Activated B cell treated with CpG ODN at 0.5 μM for 24 hours (primary cell): ENCODE measurements at places on chromosomes 5 and 9.

DNA sequence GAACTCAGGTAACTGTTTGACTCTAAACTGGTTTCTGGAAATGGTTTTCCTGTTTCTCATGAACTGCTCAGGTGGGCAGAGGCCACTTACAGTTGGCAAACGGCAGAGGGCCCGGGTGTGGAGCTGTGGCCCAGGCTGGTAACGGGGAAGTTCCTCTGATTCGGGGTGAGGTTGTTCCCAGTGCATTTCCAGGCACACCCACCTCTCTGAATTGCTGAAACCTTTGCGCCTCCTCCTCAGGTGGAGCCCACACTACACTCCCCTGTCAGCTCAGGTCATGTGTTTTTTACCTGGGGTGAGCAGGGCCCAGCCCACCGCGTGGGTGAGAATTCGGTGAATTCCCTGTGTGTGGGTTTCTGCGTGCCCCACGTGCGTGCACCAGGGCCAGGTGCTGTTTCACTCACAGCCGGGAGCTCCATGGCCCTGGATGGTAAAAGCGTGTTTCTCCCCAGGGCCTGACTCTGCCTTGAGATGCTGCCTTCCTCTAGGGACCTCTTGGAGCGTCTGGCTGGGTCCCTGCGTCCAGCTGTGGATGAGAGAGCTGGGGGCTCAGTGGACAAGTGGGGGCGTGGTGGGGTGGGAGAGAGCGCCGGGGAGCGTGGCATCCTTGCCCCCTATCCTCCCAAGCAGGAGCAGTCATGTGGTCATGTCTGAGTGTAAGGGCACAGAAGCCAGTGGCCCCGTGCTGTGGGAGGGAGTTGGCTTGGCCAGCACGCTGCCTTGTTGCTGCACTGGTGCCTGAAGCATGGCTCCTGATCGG is 33.5 kb upstream of the LPCAT1 start:
- DNase-seq = no peak

DNA sequence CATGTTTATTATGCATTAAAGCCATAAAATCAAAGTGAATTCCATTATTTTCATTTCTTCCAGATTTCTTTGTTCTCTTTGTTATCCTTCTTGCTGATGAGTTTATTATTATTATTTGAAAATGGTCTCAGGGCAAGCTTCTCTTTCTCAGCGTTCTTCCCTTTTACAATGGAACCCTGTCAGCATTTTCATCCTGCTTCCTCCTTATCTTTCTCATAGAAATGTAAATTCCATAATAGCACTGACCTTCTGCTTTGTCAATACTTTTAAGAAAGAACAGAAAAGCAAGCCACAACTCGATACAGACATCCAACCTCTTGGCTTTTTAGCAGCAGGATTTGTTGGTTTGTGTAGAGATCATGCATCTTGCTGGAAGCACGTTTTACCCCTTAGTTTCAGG is 114.0 kb upstream of the BASP1 start:
- no peak for DNase-seq

- DNase-seq = no peak
These were observed 122.6 kb downstream of the ADAMTS12 start for GRCh38 chr5:33769196-33769595.

- DNase-seq = no peak
These were observed 229.2 kb downstream of the SPOCK1 start for GRCh38 chr5:137269946-137270345.

DNA sequence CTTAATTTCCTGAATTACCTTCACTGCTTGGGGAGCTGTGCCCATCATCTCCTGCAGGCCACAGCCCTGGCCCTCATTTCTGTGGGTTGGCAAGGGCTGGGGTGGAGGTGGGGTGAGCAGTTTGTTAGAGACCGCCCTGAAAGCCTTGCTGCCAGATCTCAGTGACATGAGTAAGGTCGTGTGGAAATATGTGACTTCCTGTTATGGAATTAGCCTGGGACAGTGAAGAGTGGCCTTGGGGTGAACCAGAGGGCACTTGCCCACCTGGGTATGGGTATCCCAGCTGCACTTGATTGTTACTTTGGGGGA is 2.5 kb upstream of the HNRNPAB start:
- DNase-seq = no peak

DNA sequence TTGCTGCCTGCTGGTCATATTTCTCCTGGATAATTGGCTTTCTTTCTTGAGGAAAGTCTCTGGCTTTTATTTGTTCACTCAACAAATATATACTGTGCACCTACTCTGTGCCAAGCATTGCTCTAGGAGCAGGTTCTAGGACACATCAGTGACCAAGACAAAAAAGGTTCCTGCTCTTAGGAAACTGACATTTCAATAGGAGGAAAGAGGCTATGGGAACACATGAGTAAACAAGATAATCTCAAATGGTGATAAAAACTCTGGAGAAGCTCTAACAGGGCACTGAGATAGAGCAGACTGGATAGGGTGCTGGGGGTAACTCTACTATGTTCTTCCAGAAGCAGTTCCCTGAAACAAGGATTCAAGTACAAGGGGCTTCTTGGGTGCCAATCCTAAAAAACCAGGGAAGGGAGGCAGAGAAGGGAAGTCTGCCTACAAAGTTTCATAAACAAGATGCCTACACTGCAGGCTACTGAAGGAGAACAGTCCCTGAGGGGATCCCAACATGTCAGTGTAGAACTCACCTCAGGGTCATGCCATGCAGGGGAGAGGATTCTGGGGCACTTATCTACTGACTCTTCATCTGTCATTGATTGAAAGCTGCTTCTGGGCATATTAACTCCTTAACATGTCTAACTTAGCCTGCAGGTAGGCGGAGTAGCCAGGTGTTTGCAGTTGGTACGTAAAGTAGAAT is 181.3 kb downstream of the GRIA1 start:
- no peak for DNase-seq

DNA sequence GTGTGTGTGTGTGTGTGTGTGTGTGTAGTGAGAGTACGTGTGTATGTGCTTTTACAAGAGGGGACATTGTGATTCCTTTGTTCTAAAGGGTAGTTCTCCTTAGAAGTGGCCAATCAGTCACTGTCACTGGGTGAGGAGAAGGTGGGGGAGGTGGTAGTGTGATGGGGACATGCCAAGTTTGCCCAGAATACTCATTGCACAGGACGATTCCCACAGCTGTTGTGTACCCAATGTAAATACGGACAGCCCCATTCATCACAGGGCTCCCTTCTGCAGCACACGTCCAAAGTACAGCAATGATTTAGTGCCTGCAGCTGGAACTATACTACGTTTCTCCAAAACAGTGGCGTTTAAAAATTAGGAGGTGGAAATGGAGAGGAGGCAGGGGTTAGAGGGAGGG is 287.8 kb downstream of the TLR4 start:
- DNase-seq = no peak

DNA sequence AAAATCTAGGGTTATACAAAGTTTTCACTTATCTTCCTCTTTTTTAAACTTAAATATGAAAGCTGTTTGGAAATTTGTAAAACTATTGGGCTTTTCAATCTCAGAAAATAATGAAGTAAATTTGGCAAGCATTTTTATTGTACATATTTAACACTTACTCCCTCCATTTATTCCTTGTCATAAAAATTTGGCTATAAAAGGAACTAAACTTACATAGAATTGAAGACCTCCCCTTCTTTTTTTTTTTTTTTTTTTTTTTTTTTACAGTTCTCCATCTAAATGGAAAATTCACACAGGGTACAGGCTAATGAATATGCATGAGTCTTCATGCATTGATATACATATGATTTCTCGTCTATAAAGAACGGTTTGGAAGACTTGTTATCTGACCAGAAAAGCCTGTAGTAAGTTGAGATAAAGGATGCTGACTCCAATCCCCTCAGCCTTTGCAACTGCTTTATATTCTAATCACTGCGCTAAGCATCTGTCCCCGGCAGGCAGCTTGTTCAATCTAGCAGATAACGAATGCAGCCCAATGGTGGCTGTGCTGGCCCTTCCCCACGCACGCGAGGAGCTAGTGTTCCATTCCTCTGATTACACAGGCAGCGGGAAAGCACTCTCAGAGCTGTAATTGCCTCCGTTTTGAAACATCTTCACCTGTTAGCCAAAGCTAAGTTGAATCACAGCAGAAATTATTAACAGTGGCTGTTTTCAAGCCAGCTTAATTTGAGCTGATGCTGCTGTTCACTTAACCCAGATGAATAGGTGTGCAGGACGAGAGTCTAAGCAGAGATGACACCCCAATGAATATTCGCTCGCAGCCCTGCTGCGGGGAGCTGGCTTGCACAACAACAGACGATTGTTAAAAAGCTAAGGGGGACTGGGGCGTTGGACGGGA is 453.8 kb upstream of the ZNF608 start:
- DNase-seq = no peak
